ENCODE measurements at places on chromosomes 13 and 19.

- peak; percentile 8 for DNase-seq
Observed at GRCh38 chr13:68304286-68304893, 1074.3 kb upstream of the PCDH9 start.

DNA sequence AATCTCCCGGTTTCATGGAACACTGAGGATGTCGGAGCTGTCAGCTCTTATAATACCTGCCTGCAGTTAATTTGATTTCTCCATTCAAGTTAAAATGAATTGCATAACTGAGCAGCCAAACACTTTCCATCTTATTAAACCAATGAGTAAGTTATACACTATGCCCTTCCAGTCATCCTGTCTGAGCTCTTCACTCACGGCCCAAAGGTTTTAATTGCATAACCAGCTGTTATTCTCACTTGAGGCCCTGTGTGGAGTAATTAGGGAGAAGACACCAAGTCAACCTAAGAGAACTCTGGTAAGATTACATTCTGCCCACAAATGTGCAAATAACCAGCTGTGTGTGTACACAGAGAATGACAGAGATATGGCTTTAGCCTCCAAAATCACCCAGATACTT lies 303.5 kb downstream of the TBC1D4 start:
- DNase-seq = no peak

DNA sequence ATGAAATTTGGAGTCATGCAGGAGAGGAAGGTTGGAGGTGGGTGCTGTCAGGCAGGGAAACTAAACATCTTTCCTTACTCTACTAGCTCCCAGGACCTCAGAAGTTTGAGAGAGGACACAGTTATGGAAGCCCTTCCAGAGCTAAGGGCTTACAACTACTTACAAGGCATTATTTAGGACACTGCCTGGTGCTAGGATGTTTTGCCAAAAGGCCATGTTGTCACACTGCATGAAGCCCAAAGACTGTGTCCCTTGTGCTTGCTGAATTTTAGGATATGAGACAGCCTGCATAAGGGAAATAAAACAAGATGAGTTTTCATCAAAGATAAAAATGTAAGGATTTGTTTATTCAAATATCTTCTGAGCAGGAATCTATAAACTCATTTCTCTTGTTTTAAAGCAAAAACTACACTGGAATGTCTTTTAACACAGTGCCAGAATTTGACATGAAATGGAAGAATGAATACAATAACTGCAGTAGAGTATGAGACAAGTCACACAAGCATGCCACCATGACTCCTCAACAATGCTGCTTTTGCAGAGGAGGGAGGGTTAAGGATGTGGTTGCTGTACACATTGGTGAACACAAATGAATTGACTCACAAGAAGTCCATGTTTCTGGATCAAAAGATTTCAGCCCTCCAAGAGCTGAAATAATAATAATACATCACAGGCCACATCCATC lies 258.4 kb downstream of the SPRY2 start:
- no peak for DNase-seq

DNA sequence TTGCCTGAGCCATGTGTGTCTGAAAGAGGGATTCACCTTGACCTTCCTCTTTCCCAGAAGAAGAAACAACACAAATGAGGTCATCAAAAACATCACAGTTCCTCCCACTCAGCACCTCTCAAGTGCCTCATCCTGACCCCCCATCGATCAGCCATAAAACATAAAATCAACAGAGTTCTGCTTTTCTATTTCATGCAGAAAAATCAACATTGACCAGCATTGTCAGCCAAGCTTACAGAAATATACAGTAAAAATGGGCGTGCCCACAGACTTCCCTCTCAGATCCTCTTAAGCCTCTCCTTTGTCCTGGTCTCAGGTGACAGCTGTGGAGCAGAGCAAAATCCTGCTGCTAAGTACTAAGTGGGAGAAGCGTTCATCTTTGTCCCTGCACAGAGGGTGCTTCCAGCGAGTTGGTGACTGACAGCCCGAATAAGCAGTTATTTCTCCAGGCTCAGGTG lies 213.3 kb downstream of the OLFM4 start:
- DNase-seq = no peak

GRCh38 chr19:10083911-10084310 lies 2.2 kb upstream of the SHFL start:
- no peak for DNase-seq

- DNase-seq = no peak
Observed at GRCh38 chr19:10836479-10837330, 693 bp upstream of the TMED1 start.

DNA sequence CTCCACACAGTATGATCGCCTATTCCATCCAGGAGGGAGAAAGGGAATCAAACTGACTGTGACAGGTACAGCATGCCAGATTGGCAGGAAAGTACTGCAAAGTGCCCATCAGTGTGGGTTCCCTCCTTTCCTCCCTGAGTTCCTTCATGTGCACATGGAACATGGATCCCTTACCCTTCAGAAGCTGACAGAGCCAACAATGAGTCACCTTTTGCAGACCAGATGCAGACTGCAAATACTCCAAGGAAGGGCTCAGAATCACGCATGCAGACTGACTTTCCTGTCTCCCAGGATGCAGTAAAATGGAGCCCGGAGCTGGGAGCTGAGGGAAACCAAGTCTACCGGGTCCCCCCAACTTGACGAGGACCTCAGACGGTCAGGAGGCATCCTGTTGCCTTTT lies 41.8 kb downstream of the SACS start:
- no peak for DNase-seq

- DNase-seq = no peak
Observed at GRCh38 chr13:112248406-112248760, 127.8 kb upstream of the SPACA7 start.

Data from H54 (cell line).